Neuronal stem cell (in vitro differentiated cells): ENCODE measurements at places on chromosomes 2 and 18.

DNA sequence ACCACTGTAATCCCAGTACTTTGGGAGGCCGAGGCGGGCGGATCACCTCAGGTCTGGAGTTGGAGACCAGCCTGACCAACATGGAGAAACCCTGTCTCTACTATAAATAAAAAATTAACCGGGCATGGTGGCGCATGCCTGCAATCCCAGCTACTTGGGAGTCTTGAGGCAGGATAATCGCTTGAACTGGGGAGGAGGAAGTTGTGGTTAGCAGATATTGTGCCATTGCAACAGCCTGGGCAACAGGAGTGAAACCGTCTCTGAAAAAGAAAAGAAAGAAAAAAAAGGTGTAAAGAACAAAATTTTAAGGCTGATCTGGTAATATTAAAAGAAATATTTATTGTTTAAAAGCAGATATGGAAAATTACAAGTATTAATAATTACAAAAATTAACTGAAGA lies 29.7 kb downstream of the ZNF804A start:
- no peaks in the 10 kb centered on the region for H3K4me1 ChIP-seq
- no peak overlapping the region for H3K4me3 ChIP-seq
- H3K27ac ChIP-seq, result no peak overlapping the region
- no peak for DNase-seq

- DNase-seq, result no peak
- no peak overlapping the region for H3K27ac ChIP-seq
- no peaks in the 10 kb centered on the region for H3K4me1 ChIP-seq
- no peak overlapping the region for H3K4me3 ChIP-seq
- no peaks in the 10 kb centered on the region for H3K27me3 ChIP-seq
These were observed 76.5 kb downstream of the CCDC102B start for GRCh38 chr18:68874361-68874760.

DNA sequence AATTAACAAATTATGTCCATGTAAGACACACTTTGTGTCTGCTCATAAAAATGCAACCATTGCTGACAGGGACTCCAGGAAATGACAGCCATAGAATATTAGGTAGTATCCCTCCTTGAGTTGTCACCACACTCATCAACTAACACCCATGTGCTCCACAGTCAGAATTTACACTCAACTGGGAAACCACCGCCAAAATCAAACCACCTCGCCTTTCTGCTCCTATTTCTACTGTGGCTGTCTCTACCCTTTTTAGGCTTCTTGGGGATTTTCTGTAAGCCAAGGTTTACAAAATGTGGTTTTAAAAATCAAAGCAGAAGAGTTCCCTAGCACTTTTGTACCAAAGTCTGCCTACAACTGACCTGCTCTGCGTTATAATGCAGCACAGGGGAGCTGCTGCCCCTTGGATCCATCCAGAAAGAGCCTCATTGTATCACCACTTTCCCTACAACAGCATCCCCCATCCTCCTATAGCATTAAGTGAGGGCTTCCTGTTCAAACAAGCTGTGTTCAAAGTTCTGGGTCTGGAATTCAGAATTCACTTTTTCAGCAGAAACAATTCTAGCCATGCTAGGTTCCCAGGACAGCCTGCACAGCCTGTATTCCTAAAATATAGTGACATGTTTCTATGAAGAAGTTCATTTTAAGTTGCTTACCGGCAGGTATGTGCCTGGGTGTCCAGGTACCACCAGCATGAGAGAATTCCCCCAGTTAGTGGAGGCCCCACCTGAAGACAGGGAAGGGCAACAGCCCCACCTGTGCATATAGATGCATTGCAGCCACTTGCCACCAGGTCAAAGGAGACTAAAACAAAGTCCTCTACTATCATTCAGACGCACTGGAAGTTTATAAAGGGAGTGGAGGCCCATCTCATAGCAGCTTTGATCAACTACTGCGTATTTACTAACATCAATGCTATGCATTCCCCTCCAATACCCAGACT lies 104.3 kb downstream of the MYO5B start:
- no peak overlapping the region for H3K27ac ChIP-seq
- no peaks in the 10 kb centered on the region for H3K36me3 ChIP-seq
- H3K4me3 ChIP-seq, result no peak overlapping the region
- peaks cover 7% of the 10 kb centered on the region for H3K4me1 ChIP-seq

DNA sequence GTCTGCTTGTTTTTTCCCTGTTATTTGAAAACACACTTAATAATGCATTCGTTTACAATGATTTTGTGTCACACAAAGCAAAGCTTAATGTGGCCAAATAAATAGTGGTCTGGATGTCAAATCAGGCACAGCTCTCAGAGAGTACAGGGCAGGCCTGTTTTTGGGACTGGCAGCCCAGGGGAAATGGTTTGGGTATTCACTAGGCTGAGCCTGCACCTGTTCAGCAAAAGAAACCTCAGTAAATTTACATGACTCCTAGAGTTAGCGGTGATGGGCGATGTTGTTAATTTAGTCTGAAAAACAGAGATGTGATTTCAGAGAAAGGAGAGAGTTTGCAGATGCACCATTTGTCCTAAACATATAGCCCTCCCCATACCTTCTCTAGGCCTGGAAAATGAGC lies 197.1 kb downstream of the ALK start:
- no peak overlapping the region for H3K4me3 ChIP-seq
- DNase-seq, result no peak
- H3K27me3 ChIP-seq, result peaks cover 3% of the 10 kb centered on the region
- peaks cover 45% of the 10 kb centered on the region for H3K4me1 ChIP-seq
- H3K27ac ChIP-seq, result no peak overlapping the region

DNA sequence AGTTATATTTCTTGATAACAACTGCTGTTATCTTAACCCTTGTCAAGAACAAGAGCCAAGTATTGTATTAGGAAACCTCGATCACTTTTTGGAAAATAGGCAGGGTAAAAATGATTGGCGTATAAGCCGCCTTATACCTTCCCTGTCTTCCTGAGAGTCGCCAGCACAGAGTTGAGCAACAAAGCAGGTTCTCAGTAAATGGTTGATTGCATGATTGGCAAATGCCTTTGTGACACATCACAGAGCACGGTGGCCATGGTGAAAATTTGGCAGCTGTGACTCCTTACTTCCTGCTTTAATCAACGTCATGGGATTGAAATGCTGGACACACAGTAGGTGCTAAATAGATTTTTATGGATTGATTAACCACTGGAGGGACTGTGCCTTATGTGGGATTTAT lies 3.9 kb upstream of the KLHL29 start:
- H3K27me3 ChIP-seq, result no peaks in the 10 kb centered on the region
- H3K36me3 ChIP-seq, result no peaks in the 10 kb centered on the region
- no peak for DNase-seq

DNA sequence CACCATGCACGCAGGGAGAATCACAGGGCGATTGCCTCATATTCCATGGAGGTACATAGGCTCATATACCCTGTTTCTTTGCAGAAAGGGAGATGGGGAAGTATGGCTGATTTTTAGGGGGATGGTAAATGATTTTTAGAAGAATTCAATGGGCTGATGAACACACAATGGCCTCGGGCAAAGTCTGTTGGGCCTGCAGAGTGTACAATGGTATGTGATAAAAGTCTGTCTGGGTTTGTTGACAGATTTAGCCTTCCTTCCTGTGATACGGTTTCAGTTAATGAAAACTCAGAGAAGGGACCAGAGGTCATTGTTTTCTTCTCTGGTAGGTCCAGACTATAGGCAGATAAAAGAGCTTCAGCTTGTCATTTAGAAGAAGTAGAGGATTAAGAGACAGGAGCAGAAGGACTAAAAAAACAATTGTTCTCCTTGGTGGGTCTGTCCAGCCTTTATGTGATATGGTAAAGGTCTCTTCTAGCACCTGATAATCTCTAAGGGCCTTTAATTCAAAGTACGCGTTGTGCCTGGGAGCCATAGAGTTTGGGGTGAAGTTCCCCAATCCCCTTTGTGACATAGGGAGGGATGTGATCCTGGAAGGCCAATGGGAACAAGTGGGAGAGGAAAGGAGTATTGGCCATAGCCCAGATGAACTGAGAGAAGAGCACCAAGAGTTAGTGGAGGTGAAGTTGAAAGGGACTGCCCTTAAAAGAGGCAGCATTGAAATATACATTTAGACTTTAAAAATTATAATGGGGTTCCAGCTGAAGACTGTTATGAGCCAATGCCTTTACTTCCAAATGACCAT lies 107.5 kb upstream of the SERPINE2 start:
- no peak overlapping the region for H3K4me3 ChIP-seq
- no peaks in the 10 kb centered on the region for H3K36me3 ChIP-seq
- DNase-seq, result no peak
- no peak overlapping the region for H3K27ac ChIP-seq
- H3K27me3 ChIP-seq, result no peaks in the 10 kb centered on the region
- H3K4me1 ChIP-seq, result no peaks in the 10 kb centered on the region

- no peak overlapping the region for H3K27ac ChIP-seq
- H3K27me3 ChIP-seq, result no peaks in the 10 kb centered on the region
- no peak overlapping the region for H3K4me3 ChIP-seq
- peaks cover 6% of the 10 kb centered on the region for H3K4me1 ChIP-seq
These were observed 15.2 kb downstream of the PDCD1 start for GRCh38 chr2:241843321-241844065.

- no peaks in the 10 kb centered on the region for H3K27me3 ChIP-seq
- DNase-seq, result no peak
- no peaks in the 10 kb centered on the region for H3K36me3 ChIP-seq
- peak overlapping the region; percentile 99 for H3K27ac ChIP-seq
These were observed 1.3 kb upstream of the FIGN start for GRCh38 chr2:163737190-163737439.

- no peaks in the 10 kb centered on the region for H3K36me3 ChIP-seq
- H3K27ac ChIP-seq, result no peak overlapping the region
- H3K4me1 ChIP-seq, result no peaks in the 10 kb centered on the region
- no peak overlapping the region for H3K4me3 ChIP-seq
- no peaks in the 10 kb centered on the region for H3K27me3 ChIP-seq
These were observed 46.7 kb upstream of the ST6GAL2 start for GRCh38 chr2:106932644-106933043.

GRCh38 chr18:32868406-32868805 lies 95.6 kb upstream of the KLHL14 start:
- H3K4me3 ChIP-seq, result no peak overlapping the region
- H3K4me1 ChIP-seq, result peaks cover 8% of the 10 kb centered on the region

- no peak for DNase-seq
- no peaks in the 10 kb centered on the region for H3K36me3 ChIP-seq
- no peak overlapping the region for H3K27ac ChIP-seq
- H3K27me3 ChIP-seq, result no peaks in the 10 kb centered on the region
- no peaks in the 10 kb centered on the region for H3K4me1 ChIP-seq
These were observed 249.8 kb upstream of the GCFC2 start for GRCh38 chr2:75960472-75961009.
